ENCODE measurements at places on chromosomes 2 and 18.

- DNase-seq = no peak
These were observed 84.1 kb upstream of the CTNNA2 start for GRCh38 chr2:79428745-79429144.

- no peak for DNase-seq
These were observed 584.0 kb downstream of the SATB2 start for GRCh38 chr2:198873503-198874471.

DNA sequence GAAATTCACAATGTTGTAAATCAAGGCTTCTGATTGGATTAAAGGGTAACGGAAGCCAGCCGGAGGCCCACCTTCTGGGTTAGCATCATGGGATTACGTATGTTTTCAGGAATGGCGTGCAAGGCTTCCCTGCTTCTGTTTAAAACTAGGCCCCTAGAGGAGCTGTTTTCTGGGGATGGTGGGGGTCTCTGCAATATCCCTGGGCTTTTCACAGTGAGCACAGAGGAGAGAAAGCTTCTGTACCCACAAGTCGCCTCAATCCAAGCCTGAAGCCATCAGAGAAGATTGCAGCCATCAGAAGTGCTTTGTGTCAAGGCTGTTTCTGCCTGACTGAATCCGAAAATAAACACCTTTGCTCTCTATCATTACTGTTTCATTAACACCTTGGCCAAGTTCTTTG lies 226.9 kb upstream of the SMIM21 start:
- DNase-seq = no peak

DNA sequence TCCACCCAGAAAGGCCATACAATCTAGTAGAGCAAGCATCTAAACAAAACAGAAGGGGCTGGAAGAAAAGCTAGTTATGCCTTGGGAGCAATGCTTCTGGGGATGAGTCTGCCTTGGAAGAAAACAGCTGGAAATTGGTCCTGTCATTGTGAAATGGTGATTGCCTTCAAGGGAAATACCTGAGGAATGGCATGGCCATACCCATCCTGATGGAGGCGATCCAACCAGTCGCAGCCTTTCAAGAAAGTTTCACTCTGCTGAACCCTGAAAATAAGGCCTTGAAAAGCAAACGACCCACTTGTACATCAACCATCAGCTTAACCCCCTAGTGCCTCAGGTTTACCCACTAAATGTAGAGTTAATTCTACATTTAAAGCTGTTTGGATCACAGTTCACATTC lies 72.6 kb upstream of the PID1 start:
- no peak for DNase-seq

DNA sequence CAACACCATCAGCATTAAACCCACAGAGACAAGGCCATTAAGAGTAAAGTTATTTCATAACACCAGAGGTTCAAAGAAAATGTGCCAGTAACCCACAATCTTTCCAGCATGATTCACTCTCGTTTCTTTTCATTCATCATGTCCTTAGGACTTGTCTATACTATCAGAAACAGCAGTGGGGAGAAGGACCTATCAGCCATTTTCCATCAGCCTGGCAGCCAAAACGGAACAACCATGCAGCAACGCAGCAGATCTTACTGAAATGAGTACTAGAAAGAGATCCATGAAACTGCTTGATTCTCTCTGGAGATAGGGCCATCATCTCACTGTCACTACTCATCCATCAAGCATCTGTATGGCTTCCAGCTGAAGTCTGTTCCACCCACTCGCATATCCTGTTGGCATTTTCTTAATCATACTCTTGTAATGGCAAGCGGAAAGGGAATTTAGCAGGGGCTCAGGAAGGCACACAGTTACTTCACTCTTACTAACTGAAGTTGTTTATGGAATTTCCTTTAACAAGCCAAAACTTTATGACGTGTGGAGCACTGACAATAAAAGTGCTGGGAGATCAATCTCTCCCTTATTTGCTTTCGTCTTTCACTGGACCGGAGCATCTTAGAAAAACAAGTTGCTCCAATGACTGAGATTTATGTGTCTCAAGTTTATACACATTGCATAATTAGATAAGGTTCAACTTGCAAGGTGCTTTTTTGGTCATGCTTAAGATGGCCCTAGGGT lies 69.7 kb downstream of the EPHA4 start:
- no peak for DNase-seq
